ENCODE measurements at places on chromosomes 12 and 14.

DNA sequence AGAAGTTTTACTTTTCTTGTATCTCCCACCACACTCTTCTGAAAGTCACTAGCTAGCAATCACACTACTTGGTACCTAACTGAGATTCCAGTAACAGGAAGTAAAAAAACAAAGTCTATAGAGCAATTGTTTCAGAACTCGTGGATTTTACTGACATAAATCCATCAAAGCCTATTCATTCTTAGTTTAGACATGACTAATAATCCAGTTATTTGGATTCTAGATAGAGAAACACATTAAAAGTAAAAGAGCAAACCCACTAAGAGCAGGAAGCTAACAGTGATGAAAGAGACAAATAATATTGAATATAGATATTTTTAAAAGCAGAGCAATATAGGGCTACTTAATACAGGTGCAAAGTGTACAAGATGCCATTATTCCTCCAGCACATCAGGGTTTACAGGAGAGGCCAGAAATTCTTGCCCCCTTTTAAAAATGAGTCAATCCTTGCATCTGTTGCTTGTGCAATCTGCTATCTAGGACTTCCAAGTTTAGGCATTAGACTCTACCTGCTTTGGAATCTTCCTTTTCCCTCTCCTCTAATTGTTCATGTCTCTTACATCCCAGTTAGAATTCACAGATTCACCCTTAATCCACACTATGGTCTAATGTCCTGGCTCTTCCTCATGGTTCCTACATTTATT, 6.0 kb downstream of the HEATR5A start:
- peak; percentile 62 for DNase-seq

- DNase-seq = no peak
Measured at GRCh38 chr12:43824207-43824775, 11.6 kb upstream of the TMEM117 start.

DNA sequence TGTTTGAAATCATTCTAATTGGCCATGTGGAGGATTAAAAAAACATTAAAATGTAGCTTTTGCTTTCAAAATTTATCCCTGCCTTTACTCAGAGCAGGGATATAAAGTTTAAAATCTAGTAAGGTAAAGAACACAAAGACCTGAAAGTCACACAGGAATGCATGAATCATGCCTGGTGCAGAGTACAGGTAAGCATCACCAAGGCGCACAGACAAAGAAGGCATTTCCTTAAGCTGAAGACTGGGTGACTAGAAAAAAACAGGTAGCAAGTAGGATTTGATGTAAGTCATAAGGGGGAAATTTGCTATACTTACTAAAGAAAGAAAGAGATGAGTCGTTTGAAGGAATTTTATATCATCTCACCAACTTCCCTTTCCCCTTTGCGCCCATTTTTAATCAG, 405.6 kb downstream of the GXYLT1 start:
- DNase-seq = no peak

DNA sequence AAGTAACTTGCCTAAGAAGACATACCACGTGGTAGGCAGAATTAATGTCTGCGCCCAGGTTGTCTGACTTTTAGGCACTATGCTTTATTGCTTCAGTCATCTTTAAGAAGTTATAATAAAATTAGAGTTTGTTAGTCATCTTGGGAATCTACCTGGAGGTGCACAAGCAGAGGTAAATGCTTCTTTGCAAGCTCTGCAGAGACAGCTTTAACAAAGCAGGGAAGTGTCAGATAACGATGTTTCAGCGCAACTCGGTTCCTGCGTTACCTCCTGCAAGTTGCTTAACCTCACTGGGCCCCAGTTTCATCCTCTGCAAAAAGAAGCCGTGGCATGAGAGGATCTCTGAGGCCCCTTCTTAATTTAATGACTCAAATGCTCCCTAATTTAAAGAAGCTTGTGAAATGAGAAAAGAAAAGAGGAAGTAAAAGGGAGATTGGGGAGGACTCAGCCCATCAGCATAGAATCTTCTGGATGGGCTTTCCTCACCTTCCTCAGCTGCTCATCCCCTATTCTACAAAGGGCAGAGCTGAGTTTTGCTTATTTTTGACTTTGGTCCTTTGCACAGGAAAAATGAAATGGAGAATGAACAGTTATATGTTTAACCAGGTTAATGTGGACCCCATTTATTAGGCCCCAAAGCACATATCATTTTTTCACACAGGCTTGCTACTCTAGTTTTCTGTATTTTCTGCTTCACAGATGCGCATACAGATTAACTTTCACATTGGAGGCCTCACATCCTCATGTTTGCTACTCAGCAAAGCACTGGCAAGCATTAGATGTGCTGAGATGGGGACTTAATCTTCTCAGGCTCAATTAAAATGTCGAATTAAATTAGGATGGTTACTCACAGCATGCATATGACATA, 5.1 kb downstream of the ARHGDIB start:
- no peak for DNase-seq

GRCh38 chr12:122528582-122528981, 1.5 kb downstream of the KNTC1 start:
- DNase-seq = no peak

DNA sequence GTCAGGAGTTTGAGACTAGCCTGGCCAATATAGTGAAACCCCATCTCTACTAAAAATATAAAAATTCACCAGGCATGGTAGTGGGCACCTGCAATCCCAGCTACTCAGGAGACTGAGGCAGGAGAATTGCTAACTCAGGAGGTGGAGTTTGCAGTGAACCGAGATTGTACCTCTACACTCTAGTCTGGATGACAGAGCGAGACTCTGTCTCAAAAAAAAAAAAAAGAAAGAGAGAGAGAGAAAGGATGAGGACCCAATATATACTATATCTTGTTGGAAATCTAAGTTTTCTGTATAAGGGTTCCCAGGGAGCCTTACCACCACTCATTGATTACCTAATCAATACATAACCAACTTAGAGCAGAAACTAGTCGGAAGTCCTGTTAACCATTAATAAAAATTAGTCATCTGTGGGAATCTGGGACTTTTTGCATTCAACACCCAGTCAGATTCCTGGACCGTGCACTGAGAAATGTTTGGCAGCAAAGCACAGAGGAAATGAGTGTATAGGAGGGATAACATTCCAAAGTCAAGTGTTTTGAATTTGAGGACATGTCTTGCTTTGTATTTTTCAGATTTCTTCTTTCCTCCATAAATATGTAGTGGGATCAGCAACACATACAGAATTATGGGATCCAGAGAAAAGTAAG, 44.8 kb upstream of the NR2C1 start:
- peak; percentile 71 for DNase-seq

Measured in amniotic epithelial cell (primary cell).